ENCODE measurements at places on chromosomes 5 and 9.

- DNase-seq, result no peak
Observed at GRCh38 chr9:89461265-89461664, 36.6 kb downstream of the SEMA4D start.

DNA sequence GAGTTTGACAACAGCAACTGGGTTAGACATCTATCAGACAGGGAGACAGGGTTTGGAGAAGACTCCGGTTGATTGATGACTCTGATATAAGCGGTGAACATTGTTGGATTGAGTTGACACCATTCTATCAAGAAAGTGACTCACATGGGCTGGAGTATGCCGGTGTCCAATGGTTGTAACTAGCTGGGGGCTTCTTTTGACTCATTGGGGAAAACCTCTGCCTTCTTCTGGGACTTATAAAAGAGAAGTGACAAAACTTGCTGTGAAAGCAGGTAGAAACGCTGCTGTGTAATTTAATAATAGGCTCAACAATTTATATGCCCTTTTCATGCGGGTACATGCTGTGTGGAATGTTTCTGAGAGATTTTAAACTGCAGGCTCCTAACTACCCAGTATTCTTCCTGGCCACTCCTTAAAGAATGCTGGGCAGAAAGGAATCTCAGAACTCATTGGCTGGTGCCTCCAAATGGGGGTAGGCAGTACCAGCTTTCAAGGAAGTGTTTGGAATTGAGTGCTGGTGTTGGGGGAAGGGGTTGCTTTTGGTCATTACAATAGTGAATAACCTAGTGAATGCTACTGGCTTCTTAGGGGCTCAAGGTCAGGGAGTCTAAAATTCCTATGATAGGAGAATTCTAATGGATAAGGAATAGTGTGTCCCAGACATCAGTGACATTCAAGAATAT lies 43.9 kb downstream of the FYB1 start:
- no peak for DNase-seq

DNA sequence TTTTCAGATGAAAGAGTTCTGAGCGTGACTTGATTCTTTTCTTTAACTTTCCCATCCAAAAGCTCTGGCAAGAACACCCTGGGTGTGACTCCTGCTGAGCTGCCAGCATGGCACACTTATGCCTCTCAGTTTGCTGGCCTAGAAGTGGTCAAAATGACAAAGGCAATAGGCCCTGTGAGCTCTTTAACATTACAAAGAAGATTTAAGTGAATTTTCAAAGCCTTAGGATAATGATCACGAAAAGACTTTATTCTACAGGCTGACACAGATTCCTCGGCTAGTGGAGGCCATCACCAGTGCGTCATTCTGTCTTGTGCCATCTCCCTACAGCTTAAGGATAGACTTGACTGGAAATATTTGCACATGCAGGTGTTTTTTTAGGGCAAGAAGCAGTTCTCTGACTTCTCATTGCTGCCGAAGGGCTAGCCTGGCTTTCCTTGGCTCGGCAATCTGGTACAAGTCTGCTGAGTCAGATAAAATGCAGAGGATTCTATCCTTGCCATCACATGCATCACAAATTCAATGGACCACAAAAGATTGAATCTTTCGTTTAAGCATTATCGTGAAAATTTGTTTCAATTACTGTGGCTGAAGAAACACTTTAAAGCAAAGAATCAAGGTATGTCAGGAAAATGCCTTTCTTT lies 311.5 kb downstream of the COX7C start:
- DNase-seq, result no peak

DNA sequence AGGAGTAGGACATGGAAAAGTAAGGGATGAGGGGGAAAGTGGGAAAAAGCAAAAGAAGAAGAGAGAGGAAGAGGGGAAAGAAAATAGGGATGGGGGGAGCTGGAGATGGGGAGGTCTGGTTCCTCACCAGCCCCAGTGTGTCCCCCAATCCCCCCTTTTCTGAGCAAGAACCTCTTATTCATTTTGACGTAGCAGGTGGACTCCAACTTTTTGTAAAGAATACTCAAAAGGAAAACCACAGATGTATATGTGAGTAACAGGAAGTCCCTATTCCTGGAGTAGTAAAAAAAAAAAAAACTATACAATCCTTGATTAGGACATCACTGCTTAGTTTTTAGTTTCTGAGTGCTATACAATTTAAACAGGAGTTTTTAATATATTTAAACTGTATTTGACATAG lies 3.9 kb upstream of the CFAP95 start:
- DNase-seq, result no peak

DNA sequence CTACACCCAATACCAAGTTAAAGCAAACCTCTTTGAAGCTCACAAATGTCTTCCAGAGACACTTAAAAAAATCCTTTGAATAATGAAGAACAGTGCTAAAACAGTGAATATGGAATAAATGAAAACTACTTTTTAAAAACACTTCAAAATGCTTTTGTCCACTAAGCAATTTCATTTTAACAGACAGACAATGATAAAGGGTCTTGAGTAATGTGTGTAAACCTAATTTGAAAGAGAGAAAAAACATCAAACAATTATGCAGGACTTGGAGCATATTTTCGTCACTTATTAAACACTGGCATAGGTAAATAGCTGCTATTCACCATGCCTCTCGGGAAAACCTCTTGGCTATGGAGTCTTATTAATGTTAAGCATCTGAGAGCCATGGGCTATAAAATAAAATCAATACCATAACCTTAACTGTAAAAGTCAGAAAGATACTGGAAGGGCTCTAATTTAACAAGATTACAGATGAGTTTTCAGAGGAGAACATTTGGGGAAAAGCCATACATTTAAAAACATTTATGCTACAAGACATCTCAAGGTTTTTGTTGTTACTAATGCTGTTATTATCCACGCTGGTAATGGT lies 177.8 kb downstream of the NFIB start:
- no peak for DNase-seq

- no peak for DNase-seq
Observed at GRCh38 chr5:72709341-72709740, 107.1 kb upstream of the TNPO1 start.
